ENCODE measurements at places on chromosomes 1 and 21. TPM values are rescaled to one million over a fixed set of nuclear protein-coding genes. Genes with fewer than 3 reads are reported as not detected.

ADGRL2 gene
- 57.7 TPM for total RNA-seq

ADCY10 gene
- total RNA-seq: not detected

SLC5A9 gene
- not detected for total RNA-seq

LHX8 gene
- not detected for total RNA-seq

CHRNB2 gene
- total RNA-seq: not detected

DMBX1 gene
- total RNA-seq: not detected

FCRL4 gene
- total RNA-seq: not detected

SLFNL1 gene
- total RNA-seq: 0.07 TPM

C1orf141 gene
- total RNA-seq: not detected

FCRL1 gene
- not detected for total RNA-seq

ERO1B gene
- total RNA-seq: 3.4 TPM

YRDC gene
- 30.7 TPM for total RNA-seq

SPRR2E gene
- total RNA-seq: not detected

CRYBG2 gene
- total RNA-seq: not detected

CFHR2 gene
- not detected for total RNA-seq

PRR9 gene
- not detected for total RNA-seq

TGFBR3 gene
- total RNA-seq: 6.5 TPM

NBPF20 gene
- total RNA-seq: 1.5 TPM

RAP1GAP gene
- not detected for total RNA-seq

HSPA6 gene
- total RNA-seq: not detected

CNIH3 gene
- total RNA-seq: 0.39 TPM

PLEKHN1 gene
- total RNA-seq: 1.3 TPM

ADAMTSL4 gene
- total RNA-seq: 0.40 TPM

CLIC6 gene
- not detected for total RNA-seq

GJB5 gene
- not detected for total RNA-seq

ARHGEF2 gene
- 79.9 TPM for total RNA-seq

ZNF697 gene
- total RNA-seq: 15.3 TPM

NGF gene
- not detected for total RNA-seq

ERICH3 gene
- not detected for total RNA-seq

GCSAML gene
- total RNA-seq: not detected

FCRL6 gene
- total RNA-seq: not detected

C1orf232 gene
- not detected for total RNA-seq

SZRD1 gene
- total RNA-seq: 89.5 TPM

CFHR3 gene
- total RNA-seq: not detected

PPT1 gene
- total RNA-seq: 78.4 TPM

ENTREP3 gene
- 15.2 TPM for total RNA-seq

UBASH3A gene
- not detected for total RNA-seq

ROR1 gene
- total RNA-seq: 2.8 TPM

CFHR4 gene
- not detected for total RNA-seq

AZIN2 gene
- 1.9 TPM for total RNA-seq

RCSD1 gene
- 3.5 TPM for total RNA-seq

GJA9 gene
- not detected for total RNA-seq

ASCL5 gene
- total RNA-seq: not detected

SMIM1 gene
- total RNA-seq: not detected

CRYAA gene
- not detected for total RNA-seq

ETV3L gene
- total RNA-seq: not detected

TFF3 gene
- 14.9 TPM for total RNA-seq

FNDC5 gene
- 0.07 TPM for total RNA-seq

FCRLB gene
- 3.6 TPM for total RNA-seq
